Retina (tissue), 1 donor: ENCODE measurements at places on chromosomes 16 and 17.

- DNase-seq = peak; percentile 72
Observed at GRCh38 chr16:49275050-49275730, 6.4 kb downstream of the CBLN1 start.

- no peak for DNase-seq
Observed at GRCh38 chr16:30082545-30083090, 6.8 kb downstream of the PPP4C start.

DNA sequence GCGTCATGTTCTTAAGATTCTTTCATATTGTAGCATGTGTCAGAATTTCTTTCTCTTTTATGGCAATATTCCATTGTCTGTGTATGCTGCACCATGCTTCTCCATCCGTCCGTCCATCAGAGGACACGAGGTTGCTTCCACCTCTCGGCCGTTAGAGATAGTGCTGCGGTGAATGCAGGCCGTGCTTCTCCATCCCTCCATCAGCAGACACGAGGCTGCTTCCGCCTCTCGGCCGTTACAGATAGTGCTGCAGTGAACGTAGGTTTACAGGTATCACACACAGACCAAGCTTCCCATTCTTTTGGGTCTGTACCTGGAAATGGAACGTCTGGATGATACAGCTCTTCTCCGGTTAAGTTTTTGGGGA, 113.5 kb downstream of the CMIP start:
- DNase-seq = no peak

GRCh38 chr17:74198694-74199093, 4.8 kb upstream of the RPL38 start:
- no peak for DNase-seq

- DNase-seq = peak; percentile 43
Observed at GRCh38 chr16:17447101-17447569, 23.6 kb downstream of the XYLT1 start.

DNA sequence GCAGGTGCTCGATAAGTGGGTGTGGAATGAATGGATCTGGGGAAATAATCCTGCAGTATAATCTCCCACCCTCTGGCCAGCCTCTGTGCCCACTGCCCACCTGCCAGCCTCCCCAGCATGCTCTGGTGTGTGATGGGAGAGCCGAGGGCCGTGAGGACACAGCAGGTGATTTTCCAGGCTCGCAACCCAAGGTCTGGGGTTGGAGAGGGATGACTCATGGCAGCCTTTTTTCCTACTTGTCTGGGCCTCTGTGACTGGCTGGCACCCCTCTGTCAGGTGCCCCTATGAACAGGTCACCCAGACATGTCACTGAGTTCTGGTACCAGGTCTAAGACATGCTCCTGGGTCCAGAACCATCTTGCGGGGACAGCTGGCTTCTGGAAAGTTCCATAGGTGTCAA, 385.7 kb upstream of the TNRC6C start:
- no peak for DNase-seq

- DNase-seq = no peak
Observed at GRCh38 chr17:27669850-27670249, 38.9 kb downstream of the LGALS9 start.

DNA sequence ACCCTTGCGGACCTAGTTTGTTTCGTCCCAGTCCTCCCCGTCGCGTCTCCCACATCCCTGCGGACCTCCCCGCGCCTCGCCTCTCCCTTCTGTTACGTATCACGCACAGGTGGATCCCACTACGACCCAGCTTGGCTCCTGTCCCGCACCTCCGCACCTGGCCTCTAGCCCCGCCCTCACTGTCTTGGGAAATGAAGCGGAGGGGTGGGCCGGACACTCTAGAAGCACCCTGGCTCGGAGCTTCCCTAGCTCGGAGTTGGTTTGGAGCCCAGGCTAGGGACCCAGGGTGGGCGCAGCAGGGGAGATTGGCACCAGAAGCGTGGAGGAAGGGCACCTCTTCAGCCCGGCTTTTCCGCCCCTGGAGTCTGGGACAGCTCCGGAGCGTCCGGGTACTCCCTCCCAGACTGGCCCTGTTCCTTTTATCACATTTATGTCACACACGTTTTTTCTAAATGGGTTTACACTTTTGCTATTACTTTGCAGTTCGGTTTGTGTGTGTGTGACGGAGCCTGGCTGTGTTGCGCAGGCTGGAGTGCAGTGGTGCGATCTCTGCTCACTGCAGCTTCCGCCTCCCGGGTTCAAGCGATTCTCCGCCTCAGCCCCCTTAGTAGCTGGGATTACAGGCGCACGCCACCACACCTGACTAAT, 1.4 kb upstream of the CEMP1 start:
- peak; percentile 77 for DNase-seq

GRCh38 chr16:7350806-7351205, 18.2 kb downstream of the RBFOX1 start:
- no peak for DNase-seq

GRCh38 chr16:50284131-50284911, 18.0 kb downstream of the ADCY7 start:
- DNase-seq = no peak

DNA sequence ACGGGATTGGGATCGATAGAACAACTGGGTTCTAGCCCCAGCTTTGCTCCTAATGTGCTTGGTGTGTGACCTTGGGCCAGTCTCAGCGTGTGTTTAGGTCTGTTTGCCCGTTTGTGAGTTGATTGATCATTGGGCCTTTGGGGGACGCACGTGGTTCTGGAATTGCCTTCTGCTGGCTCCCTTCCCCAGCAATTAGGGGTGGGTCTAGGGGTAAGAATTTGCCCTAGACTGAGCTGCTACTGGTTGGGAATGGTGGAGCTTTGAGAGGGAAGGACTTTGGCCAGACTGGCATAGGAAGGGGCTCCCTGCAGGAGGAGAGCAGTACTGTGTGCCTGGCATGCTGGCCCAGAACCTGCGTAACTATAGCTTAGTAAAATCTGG, 1.5 kb downstream of the SPNS2 start:
- DNase-seq = no peak

DNA sequence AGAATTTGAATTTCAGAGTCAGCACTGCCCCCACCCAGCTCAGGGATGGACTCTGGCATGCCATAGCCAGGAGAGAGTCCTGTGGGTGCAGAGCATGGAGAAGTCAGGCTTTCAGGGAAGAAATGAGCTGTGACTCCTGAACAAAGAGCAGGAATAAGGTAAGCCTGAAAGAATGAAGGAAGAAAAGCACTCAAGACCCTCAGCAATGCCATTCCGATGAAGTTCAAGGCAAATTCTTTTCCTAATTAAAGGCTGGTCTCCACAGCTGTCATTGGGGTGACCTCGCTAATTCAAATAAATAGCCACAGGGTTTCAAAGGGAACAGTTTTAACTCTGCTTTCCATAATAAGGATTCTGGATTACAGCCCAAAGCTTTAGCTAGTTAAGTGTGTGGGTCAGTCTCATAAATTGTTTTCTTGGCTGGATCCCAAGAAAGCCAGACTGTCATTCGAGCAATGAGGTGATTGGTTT, 31.7 kb downstream of the TOM1L2 start:
- no peak for DNase-seq

DNA sequence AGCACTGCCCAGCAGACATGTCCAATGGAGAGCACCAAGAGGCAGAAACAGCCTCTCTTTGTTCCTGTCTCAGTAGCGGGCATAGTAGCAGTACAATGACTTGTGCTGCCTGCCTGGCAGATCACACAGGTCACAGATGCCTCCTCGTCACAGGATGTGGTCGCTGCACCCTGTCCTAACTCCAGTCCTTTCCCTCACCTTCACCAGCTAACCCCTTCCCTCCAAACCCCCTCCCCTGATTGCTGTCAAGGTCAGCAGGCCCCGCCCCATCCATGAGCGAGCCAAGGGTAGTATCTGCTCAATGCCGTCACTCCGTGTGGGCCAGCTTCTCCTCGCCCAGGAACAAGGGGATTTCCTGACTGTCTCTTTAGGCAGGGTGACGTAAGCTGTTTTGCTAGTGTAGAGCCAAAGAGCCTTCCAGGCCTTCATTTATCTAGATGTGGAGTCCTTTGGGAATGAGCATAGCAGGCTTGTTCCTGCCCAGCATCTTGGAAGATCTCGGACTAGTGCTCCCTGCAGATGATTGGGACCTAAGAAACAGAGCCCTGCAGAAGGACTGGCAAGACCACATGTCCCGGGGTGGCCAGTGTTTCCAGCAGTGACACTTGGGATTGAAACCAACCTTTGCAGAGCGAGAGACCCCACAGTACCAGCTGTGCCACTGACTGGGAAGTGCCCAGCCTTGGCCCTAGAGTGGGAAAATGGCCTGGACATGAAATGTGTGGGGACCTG, 75.9 kb upstream of the TNRC6C start:
- DNase-seq = no peak

GRCh38 chr17:13114601-13115031, 96.8 kb upstream of the ELAC2 start:
- DNase-seq = peak; percentile 87

DNA sequence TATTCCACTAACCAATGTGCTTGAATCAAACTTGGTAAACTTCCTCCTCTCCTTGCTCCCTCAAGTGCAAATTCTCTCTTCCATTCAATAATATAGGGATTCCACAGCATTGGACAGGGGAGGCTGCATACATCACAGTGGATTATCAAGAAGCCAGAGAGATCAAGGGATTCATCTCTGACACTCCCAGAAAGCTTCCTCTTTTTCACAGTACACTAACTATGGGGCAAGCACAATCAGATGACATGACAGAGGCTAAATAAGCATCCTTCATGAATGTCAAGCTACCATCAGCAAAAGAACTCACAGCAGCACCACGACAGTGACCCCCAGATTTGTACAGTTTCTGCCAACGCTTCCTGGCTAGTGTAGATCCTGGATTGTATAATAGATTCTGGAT, 178.4 kb upstream of the C17orf78 start:
- no peak for DNase-seq

DNA sequence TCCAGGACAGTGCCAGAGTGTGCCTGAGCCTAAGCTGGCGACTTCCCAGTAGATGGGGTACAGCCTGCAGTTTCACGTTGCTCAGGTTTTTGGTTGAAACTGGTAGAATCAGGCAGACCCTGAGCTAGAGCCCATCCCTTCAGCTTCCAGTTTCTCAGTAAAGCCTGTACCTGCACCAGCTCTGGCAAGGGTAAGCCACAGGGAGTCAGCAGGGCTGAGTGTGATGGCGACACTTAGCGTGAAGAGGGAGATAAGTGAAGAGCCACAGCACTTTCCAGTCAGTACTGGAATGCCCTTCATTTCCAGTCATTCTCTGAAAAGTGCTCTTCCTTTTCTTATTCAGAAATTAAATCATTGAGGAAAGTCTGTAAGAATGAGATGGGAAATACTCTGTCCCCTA, 22.4 kb downstream of the PLD6 start:
- no peak for DNase-seq

GRCh38 chr17:64992325-64992802, 64.2 kb downstream of the GNA13 start:
- DNase-seq = no peak

GRCh38 chr17:71503710-71504465, 616.9 kb upstream of the SOX9 start:
- DNase-seq = no peak

GRCh38 chr17:40460968-40461731, 17.9 kb downstream of the IGFBP4 start:
- no peak for DNase-seq

GRCh38 chr16:72400257-72401083, 228.5 kb upstream of the PMFBP1 start:
- peak; percentile 61 for DNase-seq

GRCh38 chr16:55588799-55589198, 22.3 kb downstream of the CAPNS2 start:
- no peak for DNase-seq

GRCh38 chr16:1475552-1476114, 805 bp upstream of the CLCN7 start:
- no peak for DNase-seq

DNA sequence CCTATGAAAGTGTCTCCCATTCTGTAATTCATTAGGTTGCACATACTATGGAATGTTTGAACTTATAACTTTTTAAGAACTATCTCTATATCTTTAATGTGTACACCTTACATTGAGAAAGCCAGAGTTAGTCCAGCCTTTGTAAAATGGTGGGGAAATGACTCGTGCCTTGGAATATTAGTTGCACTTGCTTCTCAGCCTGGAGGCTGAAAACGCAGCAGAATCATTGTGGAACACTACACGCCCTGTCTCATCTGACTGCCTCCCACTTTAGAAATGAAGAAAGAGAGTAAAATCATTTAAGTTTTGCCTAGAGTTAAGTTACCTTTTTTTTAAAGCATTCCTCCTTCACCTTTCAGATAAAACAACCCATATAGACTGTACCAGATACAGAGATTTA, 90.7 kb upstream of the WSB1 start:
- DNase-seq = no peak

- no peak for DNase-seq
Observed at GRCh38 chr16:8924214-8924613, 39.5 kb downstream of the USP7 start.

DNA sequence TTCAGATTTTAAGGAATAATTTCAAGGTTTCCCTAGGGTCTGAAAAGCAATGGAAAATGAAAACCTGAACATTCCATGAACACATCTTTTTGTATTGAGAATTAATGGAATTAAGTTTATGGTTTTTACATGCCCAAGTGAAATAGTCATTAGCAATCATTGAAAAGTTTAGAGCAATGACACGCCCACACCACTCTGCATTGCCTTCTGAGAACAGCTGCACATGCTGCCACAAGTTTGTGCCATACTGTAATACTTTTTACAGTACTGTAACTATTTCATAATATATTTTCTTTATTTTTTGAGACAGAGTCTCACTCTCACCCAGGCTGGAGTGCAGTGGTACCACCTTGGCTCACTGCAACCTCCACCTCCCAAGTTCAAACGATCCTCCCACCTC, 345.2 kb upstream of the PMFBP1 start:
- DNase-seq = no peak

DNA sequence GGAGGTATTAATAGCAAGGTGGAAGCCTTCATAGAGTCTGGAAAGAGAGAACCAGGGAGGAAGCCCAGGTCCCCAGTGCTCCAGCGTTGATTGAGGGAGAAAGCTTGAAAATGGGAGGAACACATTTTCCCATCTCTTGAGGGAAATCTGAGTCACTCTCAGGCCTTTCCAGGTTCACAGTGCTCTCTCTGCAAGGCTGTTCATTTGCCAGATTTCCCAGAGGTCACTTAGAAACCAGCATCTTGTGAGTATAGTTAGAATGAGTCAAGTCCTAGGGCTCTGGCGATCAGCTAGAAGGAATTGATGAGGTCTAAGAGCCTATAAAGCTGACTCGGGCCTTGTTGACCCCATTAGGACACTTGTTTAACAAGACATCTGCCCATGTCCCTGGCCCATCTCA, 17.7 kb upstream of the ZNF594 start:
- DNase-seq = no peak

- no peak for DNase-seq
Observed at GRCh38 chr17:40293363-40293762, 5.7 kb downstream of the CDC6 start.
